ENCODE measurements at places on chromosomes 13 and 19. TPM values are rescaled to one million over a fixed set of nuclear protein-coding genes. Genes with fewer than 3 reads are reported as not detected.

Gene ELSPBP1
- total RNA-seq: not detected

Gene STK11
- total RNA-seq: 54.5 TPM

Gene ERFL
- total RNA-seq: 0.49 TPM

Gene ZNF808
- total RNA-seq: 14.7 TPM

Gene ATP8A2
- total RNA-seq: 1.5 TPM

Gene PDX1
- not detected for total RNA-seq

Gene SLC25A41
- total RNA-seq: not detected

Gene TUBB4A
- 5.6 TPM for total RNA-seq

- H3K4me1 ChIP-seq: no peaks in the 10 kb centered on the region
- no peak for DNase-seq
- H3K4me3 ChIP-seq: no peak overlapping the region
- no peaks in the 10 kb centered on the region for H3K27me3 ChIP-seq
Measured at GRCh38 chr13:46354156-46355087, 32.6 kb downstream of the RUBCNL start.

DNA sequence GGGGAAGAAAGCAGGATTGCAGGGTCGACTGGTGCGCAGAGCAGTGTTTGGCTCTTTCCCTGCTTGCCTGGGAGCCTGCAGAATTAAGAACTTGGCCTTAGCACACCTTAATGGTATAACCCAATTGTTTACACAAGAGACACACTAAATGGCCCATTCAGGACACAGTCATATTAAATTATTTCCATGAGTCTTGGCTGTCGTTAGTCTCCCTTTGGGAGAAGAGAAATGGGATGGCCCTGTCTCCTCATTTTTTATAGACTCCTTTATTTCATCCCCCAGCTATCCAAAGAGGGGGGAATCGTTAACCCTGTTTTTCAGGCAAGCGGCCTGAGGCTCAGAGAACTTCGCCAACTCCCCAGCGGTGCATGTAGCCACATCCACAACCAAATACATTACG, 282.5 kb downstream of the SUCLA2 start:
- DNase-seq: no peak
- no peaks in the 10 kb centered on the region for H3K4me1 ChIP-seq
- H3K36me3 ChIP-seq: no peaks in the 10 kb centered on the region
- H3K27ac ChIP-seq: no peak overlapping the region

DNA sequence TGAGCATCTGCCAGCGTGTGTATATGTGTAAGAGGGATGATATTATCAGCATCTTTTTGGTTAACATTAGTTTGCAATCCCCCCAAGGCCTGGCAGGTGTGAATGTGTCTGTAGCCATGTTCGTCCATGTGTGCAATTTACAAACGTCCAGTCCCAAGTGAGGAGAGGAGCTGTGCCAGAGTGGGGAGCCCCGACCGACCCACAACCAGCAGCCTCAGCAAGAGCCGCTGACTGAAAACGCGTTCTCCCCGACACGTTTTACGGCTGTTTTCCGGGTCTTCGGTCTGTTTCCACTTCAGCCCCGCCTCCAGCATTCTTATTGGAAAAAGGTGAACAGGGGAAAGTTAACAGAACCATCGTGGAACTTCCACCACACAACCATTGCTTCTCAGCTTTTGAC, 119.1 kb upstream of the SOX1 start:
- H3K4me3 ChIP-seq: no peak overlapping the region
- no peaks in the 10 kb centered on the region for H3K36me3 ChIP-seq
- peak; percentile 71 for DNase-seq
- no peak overlapping the region for H3K27ac ChIP-seq

DNA sequence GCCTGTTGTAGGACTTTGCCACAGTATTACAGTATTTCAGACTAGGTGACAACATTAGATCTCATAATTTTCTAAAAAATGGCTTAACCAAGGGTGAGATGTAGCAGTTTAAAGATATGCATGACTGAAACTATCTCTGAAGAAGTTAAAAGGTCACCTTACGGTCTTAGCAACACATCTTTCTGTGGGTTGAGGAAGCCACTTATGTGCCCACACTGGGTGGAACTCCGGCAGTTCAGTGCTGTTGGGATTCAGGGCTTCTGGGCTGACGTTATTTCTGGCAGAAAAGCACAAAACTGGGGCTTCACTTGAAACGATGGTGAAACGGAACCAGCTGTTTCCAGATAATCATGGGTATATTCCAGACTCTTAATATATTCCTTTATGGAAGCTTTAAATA, 697.3 kb downstream of the PCDH9 start:
- no peak overlapping the region for H3K4me3 ChIP-seq
- no peak for DNase-seq
- H3K4me1 ChIP-seq: no peaks in the 10 kb centered on the region
- H3K27me3 ChIP-seq: no peaks in the 10 kb centered on the region
- H3K27ac ChIP-seq: no peak overlapping the region
- H3K36me3 ChIP-seq: no peaks in the 10 kb centered on the region

- peaks cover 4% of the 10 kb centered on the region for H3K27me3 ChIP-seq
- peaks cover 18% of the 10 kb centered on the region for H3K4me1 ChIP-seq
- H3K36me3 ChIP-seq: no peaks in the 10 kb centered on the region
- no peak within 1 kb of the TSS for H3K27ac ChIP-seq
Measured at GRCh38 chr19:48511800-48512503, at the start of gene LMTK3. Gene LMTK3 (minus strand): TSS chr19:48511835. CDS start chr19:48511576, 259 bp downstream.

- no peaks in the 10 kb centered on the region for H3K27me3 ChIP-seq
- DNase-seq: no peak
- H3K4me3 ChIP-seq: no peak overlapping the region
- H3K36me3 ChIP-seq: no peaks in the 10 kb centered on the region
Measured at GRCh38 chr19:5941673-5942072, 27.6 kb downstream of the CAPS start.

- no peaks in the 10 kb centered on the region for H3K36me3 ChIP-seq
- H3K4me1 ChIP-seq: no peaks in the 10 kb centered on the region
- no peak for DNase-seq
- no peaks in the 10 kb centered on the region for H3K27me3 ChIP-seq
- no peak overlapping the region for H3K27ac ChIP-seq
Measured at GRCh38 chr19:29293292-29293691, 80.3 kb upstream of the UQCRFS1 start.

DNA sequence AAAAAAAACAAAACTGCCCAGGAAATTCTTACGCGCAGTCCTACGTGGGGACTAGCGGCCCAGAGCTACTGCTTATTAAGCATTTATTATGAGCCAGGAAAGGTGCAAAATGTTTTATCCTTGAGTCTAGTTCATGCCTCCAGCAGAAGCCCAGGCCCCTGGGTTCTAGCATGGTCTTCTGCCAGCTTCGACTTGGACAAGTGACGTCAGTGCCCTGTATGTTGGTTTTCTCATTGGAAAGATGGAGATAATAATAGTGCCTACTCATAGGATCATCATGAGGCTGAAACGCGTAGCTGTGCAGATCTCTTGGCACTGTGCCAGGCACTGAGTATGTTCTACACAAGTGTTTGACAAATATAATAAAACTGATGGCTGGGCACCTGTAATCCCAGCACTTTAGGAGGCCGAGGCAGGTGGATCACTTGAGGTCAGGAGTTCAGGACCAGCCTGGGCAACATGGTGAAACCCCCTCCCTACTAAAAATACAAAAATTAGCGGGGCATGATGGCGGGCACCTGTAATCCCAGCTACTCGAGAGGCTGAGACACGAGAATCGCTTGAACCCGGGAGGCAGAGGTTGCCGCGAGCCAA, 12.4 kb upstream of the SULT2B1 start:
- no peak overlapping the region for H3K4me3 ChIP-seq
- H3K36me3 ChIP-seq: no peaks in the 10 kb centered on the region
- no peak overlapping the region for H3K27ac ChIP-seq
- H3K4me1 ChIP-seq: no peaks in the 10 kb centered on the region

GRCh38 chr13:48251611-48252081, 18.6 kb downstream of the ITM2B start:
- H3K27me3 ChIP-seq: no peaks in the 10 kb centered on the region
- H3K4me1 ChIP-seq: peaks cover 60% of the 10 kb centered on the region
- H3K4me3 ChIP-seq: no peak overlapping the region
- peak overlapping the region; percentile 16 for H3K27ac ChIP-seq

DNA sequence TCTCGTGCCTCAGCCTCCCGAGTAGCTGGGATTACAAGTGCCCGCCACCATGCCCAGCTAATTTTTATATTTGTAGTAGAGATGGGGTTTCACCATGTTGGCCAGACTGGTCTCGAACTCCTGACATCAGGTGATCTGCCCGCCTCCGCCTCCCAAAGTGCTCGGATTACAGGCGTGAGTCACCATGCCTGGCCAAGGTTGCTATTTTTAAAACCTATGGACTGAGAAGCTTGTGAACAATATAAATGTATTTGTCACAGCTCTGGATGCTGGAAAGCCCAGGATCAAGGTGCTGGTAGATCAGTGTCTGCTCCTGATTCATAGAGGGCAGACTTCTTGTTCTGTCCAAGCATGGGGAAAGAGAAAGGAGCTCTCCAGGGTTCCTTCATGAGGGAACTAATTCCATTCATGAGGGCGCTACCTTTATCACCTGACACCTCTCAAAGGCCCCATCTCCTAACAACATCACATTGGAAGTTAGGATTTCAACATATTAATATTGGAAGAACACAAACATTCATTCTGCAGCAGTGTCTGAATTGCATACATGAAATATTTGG, 16.1 kb downstream of the CARD8 start:
- H3K4me1 ChIP-seq: no peaks in the 10 kb centered on the region
- no peak for DNase-seq
- H3K36me3 ChIP-seq: peaks cover 21% of the 10 kb centered on the region
- no peaks in the 10 kb centered on the region for H3K27me3 ChIP-seq

GRCh38 chr19:44662691-44663385, 8.4 kb upstream of the CEACAM19 start:
- no peak overlapping the region for H3K27ac ChIP-seq
- no peaks in the 10 kb centered on the region for H3K36me3 ChIP-seq
- H3K4me3 ChIP-seq: no peak overlapping the region
- DNase-seq: no peak
- no peaks in the 10 kb centered on the region for H3K27me3 ChIP-seq

DNA sequence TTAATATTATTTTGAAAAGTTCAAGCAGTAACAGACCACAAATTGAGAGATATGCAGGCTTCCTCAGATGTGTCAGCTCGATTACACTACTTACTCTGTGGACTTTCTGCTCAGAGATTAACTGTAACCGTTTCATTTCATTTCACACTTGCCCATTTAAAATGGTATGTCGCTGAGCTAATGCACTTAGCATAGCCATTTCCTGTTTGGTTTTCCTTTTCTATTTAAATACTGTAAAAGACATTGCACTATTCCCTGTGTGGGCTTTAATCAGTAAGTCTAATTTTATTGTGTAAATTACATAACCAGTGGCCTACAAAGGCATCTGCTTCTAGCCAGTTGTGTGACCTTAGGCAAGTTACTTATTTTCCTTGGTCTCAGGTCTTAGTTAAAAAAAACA, 237.6 kb downstream of the LACC1 start:
- no peaks in the 10 kb centered on the region for H3K4me1 ChIP-seq
- DNase-seq: no peak
- H3K27ac ChIP-seq: no peak overlapping the region
- H3K4me3 ChIP-seq: no peak overlapping the region
- H3K27me3 ChIP-seq: no peaks in the 10 kb centered on the region

DNA sequence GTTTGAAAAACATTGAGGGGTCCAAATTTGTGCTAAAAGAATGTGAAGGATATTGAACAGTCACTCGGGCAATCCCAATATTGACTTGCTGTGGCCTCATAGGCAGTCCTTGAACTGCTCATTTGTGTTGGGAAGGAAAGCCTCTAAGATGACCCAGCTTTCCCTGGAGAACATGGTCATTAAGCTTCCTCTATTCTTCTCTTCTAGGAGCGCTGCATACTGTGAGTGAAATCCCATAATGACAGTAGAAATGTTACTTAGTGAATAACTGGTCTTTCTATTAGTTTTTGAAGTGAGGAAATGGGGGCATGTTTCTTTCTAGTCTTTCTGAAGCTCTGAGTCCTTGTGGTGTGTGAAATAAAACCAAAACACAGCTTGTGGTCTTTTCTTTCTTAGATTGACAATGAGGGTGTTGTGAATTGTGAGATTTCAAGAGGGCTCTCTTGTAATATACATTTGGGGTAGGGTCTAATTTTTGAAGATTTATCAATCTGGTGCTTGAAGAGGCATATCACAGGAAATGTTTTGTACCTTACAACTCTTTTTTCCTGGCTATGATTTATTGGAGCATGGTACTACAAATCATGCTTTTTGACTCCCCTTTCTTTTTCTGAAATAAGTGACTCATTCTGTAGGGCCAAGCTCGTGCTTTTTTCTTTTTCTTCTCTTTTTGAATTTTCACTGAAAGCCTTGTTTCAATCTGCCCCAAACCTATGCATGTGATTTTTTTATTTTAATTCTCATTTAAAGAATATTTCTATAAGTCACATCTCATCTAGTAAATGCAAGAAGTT, 250.8 kb downstream of the OXGR1 start:
- no peaks in the 10 kb centered on the region for H3K4me1 ChIP-seq
- no peak for DNase-seq
- no peaks in the 10 kb centered on the region for H3K36me3 ChIP-seq
- H3K27me3 ChIP-seq: no peaks in the 10 kb centered on the region
- H3K4me3 ChIP-seq: no peak overlapping the region
- no peak overlapping the region for H3K27ac ChIP-seq

GRCh38 chr19:2097886-2098327, 1.2 kb downstream of the IZUMO4 start:
- H3K4me3 ChIP-seq: no peak overlapping the region
- H3K27me3 ChIP-seq: no peaks in the 10 kb centered on the region
- no peaks in the 10 kb centered on the region for H3K36me3 ChIP-seq
- DNase-seq: no peak

GRCh38 chr19:50460161-50460765, 16.0 kb upstream of the EMC10 start:
- no peak overlapping the region for H3K27ac ChIP-seq
- DNase-seq: no peak
- no peaks in the 10 kb centered on the region for H3K36me3 ChIP-seq
- H3K4me1 ChIP-seq: no peaks in the 10 kb centered on the region

- peaks cover 7% of the 10 kb centered on the region for H3K4me1 ChIP-seq
- no peaks in the 10 kb centered on the region for H3K27me3 ChIP-seq
- H3K27ac ChIP-seq: no peak overlapping the region
- no peak overlapping the region for H3K4me3 ChIP-seq
- no peak for DNase-seq
Measured at GRCh38 chr13:36356058-36356457, 9.9 kb upstream of the SPART start.

- H3K27ac ChIP-seq: no peak overlapping the region
- no peak overlapping the region for H3K4me3 ChIP-seq
- DNase-seq: no peak
- H3K27me3 ChIP-seq: no peaks in the 10 kb centered on the region
- no peaks in the 10 kb centered on the region for H3K4me1 ChIP-seq
Measured at GRCh38 chr13:62119739-62120700, 704.4 kb upstream of the PCDH20 start.

- DNase-seq: no peak
- no peaks in the 10 kb centered on the region for H3K27me3 ChIP-seq
- no peak overlapping the region for H3K4me3 ChIP-seq
- H3K4me1 ChIP-seq: peaks cover 17% of the 10 kb centered on the region
Measured at GRCh38 chr13:95298971-95299621, 2.2 kb downstream of the ABCC4 start.

DNA sequence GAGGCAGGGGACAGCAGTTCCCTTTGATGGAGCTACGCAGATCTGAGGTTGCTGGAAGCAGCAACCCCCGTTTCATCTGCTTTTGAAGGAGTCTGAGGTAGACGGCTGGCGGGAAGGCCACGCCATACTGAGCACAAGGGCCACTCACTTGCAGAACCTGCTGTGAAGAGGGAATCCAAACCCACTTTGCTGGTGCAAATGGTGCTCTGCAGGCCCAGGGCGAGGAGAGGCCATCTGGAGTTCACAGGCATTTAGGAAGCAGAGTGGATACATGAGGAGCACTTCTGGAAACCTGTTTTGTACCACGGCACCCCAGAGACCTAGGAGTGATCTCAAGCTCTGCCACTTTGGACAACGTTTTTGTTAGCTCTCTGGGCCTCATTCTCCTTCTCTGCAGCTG, 227.8 kb downstream of the UQCRFS1 start:
- no peak overlapping the region for H3K4me3 ChIP-seq
- no peaks in the 10 kb centered on the region for H3K36me3 ChIP-seq

All from vagina (tissue), 2 donors.